ENCODE measurements at places on chromosomes 7 and 10.

- DNase-seq, result peak; percentile 94
Observed at GRCh38 chr10:122112625-122113160, 123.7 kb downstream of the TACC2 start.

DNA sequence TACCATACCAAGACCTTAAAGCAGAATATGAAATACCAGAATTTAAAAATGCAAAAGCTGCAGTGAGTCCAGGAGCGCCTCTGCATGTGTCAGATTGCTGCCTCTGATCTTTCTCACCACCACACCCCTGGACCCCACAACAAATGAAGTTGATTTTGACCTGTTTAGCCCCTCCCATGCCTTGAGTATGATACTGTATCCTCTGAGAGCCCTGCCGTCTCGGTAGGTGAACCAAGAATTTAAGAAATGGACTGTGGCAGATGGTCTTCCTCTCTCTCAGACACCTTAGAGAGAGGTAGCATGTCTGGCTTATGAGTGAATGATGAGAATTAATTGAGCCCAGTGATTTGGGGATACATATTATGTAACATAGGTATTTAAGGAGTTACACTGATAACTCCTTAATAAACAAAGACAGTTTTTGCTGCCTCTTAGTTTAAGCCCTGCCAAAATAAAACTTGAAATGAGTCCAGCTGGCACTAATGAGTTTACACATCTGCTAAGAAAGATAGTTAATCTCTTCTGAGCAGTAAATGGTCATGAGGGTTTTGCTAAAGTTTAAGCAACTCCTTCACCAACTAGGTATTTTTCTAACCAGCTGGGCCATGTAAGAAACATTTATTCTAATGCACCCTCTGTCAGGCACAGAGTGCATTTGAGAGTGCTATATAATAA lies 4.5 kb upstream of the TFPI2 start:
- peak; percentile 35 for DNase-seq

DNA sequence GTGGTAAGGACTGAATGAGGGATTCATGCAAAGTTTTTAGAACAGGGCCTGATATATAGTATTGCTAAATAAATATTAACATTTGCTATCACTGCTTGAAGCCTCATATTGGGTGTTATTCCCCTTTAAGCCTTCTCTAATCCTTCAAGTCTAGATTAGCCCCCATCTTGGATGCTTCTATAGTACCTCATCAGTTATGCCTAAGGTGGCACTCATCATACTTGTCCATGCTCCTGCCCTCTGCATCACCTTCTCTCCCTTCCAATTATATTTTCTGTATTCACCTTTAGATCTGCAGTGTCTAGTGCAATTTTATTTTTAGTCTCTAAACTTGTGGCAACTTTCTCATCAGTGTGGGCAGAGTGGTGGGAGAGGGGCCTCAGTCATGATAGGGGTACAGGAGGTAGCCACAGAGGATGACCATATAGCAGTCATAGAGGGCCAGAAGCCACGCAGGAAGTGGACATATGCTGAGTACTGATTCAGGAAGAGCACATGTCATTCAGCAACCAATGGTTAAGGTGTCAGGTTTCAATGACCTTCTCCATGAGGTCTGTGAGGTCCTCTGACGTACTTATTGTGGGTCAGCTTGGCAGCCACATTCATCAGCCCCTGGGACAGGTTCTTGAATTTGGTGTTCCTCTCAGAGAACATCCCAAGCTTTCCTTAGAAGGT lies 2.5 kb downstream of the ENTPD1 start:
- DNase-seq, result no peak

DNA sequence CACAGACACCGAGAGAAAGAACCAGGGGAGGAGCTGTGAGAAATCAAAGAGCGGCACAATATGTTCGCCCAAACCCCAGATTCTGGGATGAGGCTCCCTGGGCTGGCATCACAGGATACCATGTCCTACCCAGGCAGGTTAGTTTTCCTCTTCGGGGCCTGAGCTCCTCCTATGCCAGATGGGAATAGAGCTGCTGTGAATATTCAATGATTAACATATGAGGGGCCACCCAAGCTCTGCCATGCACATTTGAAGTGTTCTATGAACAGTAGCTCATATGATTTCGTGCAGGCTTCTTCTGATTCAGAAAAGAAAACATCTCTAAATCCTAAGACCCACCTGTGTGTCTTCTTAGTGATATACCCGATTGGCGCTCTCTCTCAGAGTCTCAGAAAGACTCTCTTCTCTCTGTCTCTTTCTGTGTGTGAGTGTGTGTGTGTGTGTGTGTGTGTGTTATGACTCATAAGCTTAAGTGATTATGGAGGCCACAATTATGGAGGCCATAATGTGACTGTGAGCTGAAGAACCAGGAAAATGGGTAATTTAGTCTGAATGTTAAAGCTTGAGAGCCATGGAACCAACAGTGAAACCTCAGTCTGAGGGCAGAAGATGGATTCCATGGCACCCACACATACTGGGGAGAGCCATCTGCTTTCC lies 220.5 kb downstream of the KLF6 start:
- no peak for DNase-seq

DNA sequence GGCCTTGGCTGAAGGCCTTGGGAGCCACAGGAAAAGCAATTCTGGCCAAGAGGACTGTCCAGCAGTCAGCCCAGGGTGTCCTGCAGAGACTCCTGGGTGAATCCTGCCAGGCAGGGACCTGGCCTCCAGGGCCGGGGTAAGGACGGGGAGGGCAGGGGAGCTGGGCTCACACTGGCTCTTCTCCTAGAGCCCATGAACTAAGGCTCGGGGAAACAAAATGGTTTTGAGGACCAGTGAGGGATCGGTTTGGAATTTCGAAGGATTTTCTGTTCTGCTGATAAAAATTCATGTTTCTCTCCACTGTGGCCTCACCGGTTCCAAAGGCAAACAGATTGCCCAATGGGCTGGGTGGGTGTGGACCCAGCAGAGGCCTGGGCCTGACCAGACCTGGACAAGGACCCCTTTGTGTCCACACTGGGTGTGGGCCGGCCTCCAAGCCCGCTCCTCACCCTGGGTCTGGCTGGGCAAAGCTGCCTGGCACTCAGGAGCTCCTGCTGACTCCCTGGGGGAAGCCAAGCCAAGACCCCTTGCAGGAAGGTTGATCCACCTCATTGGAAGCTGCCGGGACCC lies 27.3 kb downstream of the FAM20C start:
- DNase-seq, result no peak

DNA sequence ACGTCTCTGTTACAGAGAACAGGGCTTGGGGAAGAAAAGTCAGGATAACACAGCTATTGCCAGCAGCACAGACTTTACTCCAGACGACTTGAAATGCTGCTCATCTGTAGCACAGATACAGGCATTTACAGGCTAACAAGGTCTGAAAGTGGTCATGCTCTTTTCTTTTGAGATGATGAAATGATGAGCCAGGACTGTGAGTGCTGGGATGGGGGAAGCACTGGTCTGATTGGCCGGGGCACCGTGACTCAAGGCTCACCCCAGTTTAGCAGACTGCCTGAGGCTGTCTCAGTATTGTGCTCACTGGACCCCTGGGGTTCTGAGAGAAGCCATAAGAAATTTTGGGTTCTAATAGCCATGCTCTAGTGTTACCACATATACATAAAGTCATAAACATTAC lies 12.4 kb downstream of the SMKR1 start:
- DNase-seq, result peak; percentile 25

GRCh38 chr7:150631084-150631826 lies 930 bp downstream of the GIMAP6 start:
- no peak for DNase-seq

DNA sequence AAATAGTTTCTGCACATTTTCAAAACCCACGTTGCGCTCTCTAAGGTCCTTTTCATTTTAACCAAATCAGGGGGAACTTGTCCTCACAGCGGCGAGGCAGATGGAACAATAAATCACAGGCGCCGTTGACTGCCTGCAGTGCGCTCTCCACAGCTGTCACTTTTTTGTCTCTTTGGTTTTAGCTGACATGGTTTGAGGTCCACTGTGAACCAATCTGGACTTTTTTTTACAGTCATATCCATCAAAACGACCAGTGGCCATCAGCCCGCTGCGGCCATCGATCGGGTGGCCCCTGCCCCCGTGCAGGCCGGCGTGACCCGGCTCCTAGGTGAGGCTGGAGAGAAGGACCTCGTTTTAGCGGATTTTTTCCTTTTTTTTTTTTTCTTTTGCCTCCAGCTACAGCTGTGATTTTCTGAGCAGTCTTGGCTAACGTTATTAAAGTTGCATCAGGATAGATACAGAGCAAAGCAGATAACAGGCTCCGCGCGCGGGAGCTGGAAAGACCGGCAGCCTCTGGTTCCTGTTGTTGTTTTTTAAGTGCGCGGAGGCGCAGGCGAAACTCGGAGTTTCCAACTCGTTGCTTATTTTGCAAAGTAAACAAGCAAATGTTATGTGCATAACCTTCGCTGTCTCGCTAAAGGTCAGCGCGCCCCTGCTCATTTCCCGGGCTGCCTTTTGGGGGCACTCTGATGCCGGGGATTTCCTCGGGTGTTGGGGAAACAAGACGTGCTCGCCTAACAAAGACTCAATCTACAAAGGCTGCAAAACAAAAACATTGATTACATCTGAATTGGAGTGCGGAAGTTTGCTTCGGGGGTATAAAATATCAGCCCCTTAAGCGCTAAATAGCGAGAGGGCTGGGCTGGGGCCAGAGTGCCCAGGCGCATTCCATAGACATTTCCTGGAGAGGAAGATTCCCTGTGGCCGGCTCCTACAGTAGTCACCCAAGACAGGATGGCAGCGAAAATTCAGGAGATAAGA lies 414.8 kb upstream of the MKI67 start:
- no peak for DNase-seq

DNA sequence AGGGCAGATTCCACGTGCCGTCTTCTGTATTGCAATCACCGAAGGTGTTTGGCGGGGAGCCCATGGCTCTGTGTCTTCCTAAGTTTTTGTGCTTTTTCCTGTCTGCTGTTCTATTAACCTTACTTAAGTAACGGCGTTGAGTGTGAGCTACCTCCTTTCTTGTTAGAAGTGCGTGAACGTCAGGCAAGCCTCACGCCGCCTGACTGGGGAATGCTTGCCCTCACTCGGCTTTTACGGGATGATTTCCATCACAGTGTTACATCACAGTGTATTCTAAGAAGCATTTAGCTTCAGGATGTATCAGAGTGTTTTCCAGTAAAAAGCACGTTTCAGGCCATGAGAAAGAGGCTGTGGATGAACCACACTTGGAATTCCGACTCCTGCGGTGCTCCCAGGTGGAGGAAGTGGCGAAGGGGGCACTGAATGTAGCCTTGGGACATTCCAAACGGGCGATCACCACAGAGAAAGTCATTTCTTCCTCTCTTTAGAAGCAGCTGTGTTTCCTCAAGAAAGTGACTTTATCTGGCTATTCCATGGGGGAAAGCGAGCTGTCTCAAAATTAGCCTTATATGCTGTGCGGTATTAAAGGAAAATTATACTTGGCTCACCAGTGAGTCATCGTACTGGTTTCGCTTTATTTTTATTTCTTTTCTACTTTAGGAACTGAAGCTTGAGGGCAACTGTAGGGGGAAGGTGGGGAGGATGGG lies 290.7 kb downstream of the KLF6 start:
- DNase-seq, result no peak

DNA sequence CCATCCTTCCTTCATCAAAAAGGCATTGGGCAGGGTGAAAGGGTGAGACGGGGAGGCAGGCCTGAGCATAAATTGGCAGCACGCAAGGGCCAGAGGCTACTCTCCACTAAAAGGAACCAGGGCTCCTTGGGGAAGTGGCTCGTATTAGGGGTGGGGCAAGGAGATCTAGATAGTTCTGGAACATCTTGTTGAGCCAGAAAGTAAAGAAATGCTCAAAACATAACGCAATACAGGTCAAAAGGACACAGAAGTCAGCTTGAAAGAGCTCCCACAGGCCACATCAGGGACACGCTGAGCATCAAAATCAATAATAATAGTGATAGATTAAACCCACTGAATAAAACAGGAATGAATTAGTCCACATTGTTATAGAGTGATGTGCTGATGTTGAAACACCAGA lies 203.1 kb downstream of the ELMO1 start:
- no peak for DNase-seq

DNA sequence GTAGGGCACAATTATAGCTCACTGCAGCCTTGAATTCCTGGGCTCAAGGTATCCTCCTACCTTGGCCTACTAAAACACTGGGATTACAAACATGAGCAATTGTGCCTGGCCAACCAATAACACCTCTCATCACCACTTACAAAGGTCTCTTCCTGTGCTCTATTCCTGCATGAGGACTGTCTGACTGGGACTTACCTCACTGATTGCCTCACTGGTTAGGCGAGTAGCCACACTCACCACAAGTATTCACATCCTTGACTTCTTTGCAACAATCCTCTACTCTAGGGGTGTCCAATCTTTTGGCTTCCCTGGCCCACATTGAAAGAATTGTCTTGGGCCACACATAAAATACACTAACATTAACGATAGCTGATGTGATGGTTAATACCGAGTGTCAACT lies 22.6 kb upstream of the PDIA4 start:
- DNase-seq, result peak; percentile 50

- DNase-seq, result no peak
Observed at GRCh38 chr10:46062723-46063428, 16.8 kb upstream of the MSMB start.

DNA sequence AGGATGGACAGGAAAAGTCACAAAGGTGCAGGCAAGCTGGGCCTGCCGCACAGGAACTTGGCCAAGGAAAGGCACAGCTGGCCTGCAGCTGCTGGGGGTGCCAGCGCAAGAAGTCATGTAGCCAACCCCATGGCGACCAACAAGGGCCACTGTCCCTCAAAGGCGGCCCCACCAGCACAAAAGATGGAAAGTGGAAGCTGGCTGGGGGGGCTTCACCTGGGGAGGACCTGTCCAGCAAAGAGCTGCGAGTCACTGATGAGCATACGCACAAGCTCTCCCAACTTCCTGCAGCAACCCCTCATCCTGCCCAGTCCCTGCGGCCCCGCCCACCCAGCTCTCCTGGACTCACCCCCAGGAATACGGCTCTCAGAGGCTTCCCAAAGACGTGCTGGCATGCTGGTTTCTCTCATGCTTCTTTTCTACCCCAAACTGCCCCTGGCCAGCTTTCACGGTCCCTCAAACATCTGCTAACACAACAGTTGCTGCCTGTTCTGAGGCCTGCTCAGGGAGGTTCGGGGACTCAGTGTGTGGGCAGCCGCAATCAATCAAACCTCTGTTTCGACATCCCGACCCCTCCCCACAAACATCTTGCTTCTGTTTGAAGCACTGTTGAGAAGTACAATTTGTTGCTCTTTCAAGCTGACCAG lies 67.6 kb downstream of the FAM53B start:
- DNase-seq, result no peak

GRCh38 chr10:23158370-23158769 lies 33.7 kb upstream of the PTF1A start:
- DNase-seq, result peak; percentile 55

DNA sequence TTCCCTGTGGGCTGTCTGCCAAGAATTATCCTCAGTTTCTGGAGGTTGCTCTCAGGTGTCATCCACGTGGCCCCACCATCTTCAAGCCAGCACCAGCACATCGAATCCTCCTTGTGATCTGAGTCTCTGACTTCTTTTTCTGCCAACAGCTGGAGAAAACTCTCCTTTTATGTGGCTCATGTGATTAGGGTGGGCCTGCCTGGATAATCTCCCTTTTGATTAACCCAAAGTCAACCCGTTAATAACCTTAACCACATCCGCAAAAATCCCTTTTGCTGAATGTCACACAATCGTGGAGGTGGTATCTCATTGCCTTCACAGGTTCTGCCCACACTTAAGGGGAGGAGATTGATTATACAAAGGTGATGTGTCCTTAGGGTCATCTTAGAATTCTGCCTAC lies 73.8 kb downstream of the LRGUK start:
- DNase-seq, result no peak

- DNase-seq, result no peak
Observed at GRCh38 chr7:128812514-128813168, 17.6 kb upstream of the FLNC start.

GRCh38 chr10:124688889-124689670 lies 55.1 kb downstream of the FAM53B start:
- DNase-seq, result no peak

- DNase-seq, result no peak
Observed at GRCh38 chr10:106795619-106796018, 368.9 kb downstream of the SORCS1 start.

Measured in AG10803 (cell line).